ENCODE measurements at places on chromosomes 11 and 22.

DNA sequence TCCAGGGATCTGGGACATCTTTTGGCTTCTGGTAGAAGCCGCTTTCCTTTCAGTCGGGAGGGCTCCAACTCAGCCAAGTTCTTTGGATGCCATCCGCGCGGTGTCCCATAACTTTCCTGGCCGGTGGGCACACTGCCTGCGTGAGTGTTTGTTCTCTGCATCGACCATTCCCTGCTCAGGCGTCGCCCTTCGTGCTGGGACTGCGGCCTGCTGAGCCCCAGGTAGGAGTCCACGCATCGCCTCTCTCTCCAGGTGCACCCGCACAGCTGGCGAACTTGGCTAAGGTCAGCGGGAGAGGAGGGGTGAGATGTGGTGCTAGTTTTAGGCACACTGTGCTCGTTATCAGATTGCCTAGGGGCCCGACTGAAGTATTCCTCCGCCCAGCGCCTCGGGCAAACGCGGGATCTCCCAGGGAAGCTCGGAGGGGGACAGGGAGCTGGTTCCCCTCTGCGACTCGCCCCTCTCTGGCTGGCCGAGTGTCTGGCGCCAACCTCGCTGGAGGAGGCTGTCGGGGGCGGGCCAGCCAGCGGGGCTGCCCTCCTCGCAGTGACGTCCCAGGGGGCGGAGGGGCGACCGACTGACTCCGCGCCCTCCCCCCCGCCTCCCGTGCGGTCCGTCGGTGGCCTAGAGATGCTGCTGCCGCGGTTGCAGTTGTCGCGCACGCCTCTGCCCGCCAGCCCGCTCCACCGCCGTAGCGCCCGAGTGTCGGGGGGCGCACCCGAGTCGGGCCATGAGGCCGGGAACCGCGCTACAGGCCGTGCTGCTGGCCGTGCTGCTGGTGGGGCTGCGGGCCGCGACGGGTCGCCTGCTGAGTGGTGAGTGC, at the start of gene LAYN:
TSS of gene LAYN (plus strand) at position 607 of the 823 bp plus-strand sequence. CDS start at position 731, 124 bp downstream.
- no peaks in the 10 kb centered on the region for H3K27me3 ChIP-seq
- peaks cover 25% of the 10 kb centered on the region for H3K4me1 ChIP-seq
- H3K4me3 ChIP-seq = peak within 1 kb of the TSS; percentile 69
- DNase-seq = no peak
- peaks cover 3% of the 10 kb centered on the region for H3K36me3 ChIP-seq

DNA sequence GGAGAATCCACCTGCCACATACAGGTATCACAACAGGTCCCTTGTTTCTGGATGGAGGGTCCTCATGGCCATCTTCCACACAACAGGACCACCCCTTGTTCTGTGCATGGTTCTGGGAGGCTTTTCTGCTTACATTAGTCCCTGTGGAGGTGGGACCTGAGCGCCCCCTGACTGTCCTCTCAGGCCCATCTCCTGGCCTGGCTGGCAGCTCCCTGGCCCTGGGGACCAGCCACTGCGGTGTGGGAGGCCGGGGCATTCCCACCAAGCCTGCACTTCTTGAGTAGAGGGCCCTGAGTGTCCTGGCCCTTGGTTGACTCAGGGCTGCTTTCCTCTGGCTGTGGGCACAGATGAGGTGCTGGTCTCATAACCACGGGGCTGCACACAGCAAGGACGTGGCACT, 5.0 kb downstream of the COX8A start:
- no peaks in the 10 kb centered on the region for H3K36me3 ChIP-seq
- H3K27ac ChIP-seq = no peak overlapping the region
- H3K27me3 ChIP-seq = no peaks in the 10 kb centered on the region
- H3K4me1 ChIP-seq = peaks cover 24% of the 10 kb centered on the region
- no peak overlapping the region for H3K4me3 ChIP-seq

GRCh38 chr22:17237038-17237668, 17.9 kb upstream of the ADA2 start:
- H3K36me3 ChIP-seq = no peaks in the 10 kb centered on the region
- no peaks in the 10 kb centered on the region for H3K4me1 ChIP-seq
- H3K27ac ChIP-seq = no peak overlapping the region
- no peak overlapping the region for H3K4me3 ChIP-seq
- no peak for DNase-seq

DNA sequence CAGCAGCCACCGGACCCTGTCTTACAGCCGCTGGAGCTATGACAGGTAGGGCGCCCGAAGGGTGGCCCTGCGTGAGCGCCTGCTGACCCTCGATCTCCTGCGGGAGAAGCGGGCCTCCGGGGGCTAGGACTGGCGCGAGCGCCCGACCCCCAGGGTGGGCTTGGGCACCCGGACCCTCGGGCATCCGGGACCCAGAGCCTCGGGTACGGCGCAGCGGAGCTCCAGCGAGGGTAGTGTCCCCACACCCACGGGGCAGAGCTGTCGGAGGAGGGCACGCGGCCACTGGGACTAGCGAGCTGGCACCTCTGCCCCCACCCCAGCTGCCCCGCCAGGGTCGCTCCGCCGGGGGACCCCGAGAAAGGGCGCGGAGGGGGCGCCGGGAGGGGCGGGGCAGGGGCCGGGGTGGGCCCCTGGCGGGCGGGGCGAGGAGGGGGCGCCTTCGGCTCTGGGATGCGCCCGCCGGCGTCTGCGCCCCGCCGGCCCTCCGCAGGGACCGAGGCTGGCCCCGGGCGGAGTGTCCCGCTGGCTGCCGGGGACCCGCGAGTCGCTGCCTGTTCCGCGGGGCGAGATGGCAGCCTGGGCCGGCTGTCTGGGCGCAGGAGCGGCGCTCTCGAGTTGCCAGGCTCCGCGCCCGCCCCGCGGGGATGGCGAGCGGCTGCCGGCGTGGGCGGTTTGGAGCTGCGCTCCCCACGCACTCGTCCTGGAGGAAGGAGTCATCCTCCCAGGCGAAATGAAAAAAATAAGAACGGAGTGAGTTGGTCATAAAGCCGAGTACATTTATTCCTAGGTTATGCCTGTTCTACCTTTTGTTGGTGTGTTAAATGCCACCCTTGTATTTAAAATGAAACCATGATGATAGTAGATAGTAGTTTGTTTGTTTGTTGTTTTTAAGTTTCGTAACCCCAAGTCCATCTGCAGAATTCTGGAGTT, 32.4 kb downstream of the EIF3F start:
- no peaks in the 10 kb centered on the region for H3K27me3 ChIP-seq
- peaks cover 16% of the 10 kb centered on the region for H3K4me1 ChIP-seq
- peak overlapping the region; percentile 35 for H3K27ac ChIP-seq
- H3K4me3 ChIP-seq = peak overlapping the region; percentile 64

- DNase-seq = no peak
- no peaks in the 10 kb centered on the region for H3K36me3 ChIP-seq
- H3K27ac ChIP-seq = no peak overlapping the region
- H3K27me3 ChIP-seq = no peaks in the 10 kb centered on the region
Observed at GRCh38 chr11:73958521-73959141, 7.8 kb downstream of the DNAJB13 start.

GRCh38 chr22:19478045-19478900, 720 bp downstream of the UFD1 start:
- no peak for DNase-seq
- H3K27ac ChIP-seq = peak overlapping the region; percentile 100
- H3K27me3 ChIP-seq = no peaks in the 10 kb centered on the region
- H3K4me3 ChIP-seq = peak overlapping the region; percentile 92
- H3K36me3 ChIP-seq = peaks cover 15% of the 10 kb centered on the region
